ENCODE measurements at places on chromosomes 13 and 19.
A peak's percentile ranks its signal among the peaks of the same experiment; 100 is the strongest.

- DNase-seq: no peak
Observed at GRCh38 chr19:48445256-48445605, 552 bp upstream of the GRWD1 start.

- no peak for DNase-seq
Observed at GRCh38 chr13:62687732-62688131, 1272.1 kb upstream of the PCDH20 start.

GRCh38 chr19:16627193-16627927 lies 644 bp downstream of the MED26 start:
- no peak for DNase-seq

DNA sequence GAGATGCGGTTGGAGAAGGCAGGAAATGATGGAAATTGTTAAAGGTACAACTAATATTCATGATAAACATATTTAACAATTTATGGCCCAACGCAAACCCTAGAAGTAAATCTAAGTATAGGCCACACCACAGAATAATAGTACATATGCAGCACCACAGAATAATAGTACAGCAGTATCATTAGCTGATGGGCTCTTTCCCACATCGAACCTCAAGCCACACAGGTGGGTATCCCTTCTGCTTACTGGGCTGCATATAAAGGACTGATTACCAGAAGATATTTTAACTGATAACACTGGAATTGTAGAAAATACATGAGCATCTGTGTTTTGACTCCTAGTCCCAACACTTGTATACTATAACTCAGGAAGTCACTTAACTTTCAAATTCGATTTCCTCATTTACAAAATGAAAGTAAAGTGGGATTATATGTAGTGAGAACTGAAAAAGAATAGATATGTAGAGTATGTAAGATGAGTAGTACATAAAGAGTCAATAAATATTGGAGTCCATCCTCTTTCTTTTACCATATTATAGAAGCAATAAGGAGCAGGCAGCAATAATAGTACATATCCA lies 91.5 kb downstream of the TSC22D1 start:
- DNase-seq: no peak

- peak; percentile 89 for DNase-seq
Observed at GRCh38 chr13:98507282-98507797, 69.6 kb downstream of the STK24 start.

DNA sequence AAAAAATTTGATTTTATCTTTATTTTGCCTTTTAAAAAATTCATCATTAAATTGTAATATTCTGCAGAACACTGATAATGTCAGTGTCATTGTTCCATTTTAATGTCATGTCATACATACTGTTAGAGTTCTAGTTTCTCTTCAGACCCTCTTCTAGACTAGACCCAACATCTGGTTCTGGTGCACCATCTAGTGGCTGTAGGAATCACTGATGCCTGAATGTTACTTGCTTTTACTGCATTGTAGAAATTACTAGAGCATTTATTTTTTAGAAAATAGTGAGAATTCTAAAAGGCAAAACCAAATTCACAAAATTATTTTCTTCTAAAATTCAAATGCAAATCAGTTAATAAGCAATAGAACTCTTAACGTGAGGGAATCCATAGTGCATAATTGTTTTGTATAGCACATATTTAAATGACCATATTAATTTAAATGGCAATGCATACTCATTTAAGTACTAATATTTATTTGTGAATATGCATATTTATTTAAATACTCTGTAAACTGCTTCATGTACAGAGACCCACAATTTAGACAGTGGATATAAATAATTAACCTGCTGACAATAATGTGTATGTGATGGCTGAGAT lies 425.7 kb downstream of the KLF12 start:
- peak; percentile 92 for DNase-seq

DNA sequence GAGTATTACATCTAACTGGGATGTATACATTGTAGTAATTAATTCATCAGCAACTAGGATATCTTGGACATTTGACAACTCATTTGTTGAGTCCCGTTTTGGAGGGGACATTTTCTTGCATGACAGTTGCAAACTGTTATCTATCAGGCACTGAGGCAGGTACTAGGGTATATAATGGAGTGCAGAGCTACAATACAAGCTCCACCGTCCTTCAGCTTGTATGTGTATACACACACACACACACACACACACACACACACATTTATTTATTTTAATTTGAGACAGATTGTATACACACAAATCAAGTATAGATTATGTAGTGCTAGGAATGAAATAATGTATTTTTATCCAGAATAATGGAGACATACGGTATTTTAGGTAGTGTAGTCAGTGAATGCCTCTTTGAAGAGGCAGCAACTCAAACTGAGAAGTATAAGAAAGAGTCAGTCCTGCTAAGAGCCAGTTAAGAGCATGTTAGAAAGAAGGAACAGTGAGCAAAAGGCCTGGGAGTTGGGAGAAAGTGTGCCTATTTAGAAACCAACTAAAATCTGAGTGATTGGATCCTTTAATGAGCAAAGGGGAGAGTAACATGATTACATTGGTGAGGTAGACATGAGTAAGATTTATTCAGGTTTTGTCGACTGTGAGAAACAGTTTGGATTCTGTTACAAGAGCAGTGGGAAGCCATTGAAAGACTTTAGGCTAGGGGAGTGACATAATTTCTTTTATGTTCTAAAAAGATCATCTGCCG lies 74.5 kb downstream of the NBEA start:
- DNase-seq: no peak

- DNase-seq: no peak
Observed at GRCh38 chr13:113327766-113328471, 30.9 kb downstream of the LAMP1 start.

- no peak for DNase-seq
Observed at GRCh38 chr13:43805071-43805468, 18.3 kb upstream of the ENOX1 start.

- DNase-seq: no peak
Observed at GRCh38 chr13:108166078-108166477, 49.3 kb downstream of the LIG4 start.

DNA sequence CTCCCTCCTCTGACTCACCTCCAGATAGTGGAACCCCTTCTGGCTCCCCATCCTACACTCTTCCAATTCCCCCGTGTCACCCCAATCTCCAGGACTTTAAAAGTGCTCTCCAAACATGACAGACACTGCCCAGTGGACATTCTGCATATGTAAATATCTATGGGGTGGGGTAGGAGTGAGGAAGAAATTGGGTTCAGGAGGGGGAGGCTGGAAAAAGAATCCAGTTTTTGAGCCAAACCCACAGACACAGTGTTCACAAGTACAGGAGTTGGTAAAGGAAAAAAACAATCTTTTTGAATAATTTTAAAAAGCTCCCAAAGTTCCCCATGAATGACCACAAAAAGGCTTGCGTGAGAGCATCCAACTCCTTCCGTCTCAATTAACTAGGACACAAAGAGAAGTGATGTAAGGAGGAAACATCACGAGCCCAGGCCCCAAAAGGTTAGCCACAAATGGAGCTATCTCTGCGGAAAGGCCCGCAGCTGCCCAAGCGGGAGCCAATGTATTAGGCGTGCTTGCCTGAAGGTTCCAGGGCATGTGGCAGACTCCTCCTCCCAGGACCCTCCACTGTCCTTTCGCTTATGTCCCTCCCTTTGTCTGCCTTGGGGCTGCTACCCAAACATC lies 18.0 kb downstream of the ZC3H4 start:
- DNase-seq: no peak

Data from stomach (tissue), 19 donors.